ENCODE measurements at places on chromosomes 11 and 22.

DNA sequence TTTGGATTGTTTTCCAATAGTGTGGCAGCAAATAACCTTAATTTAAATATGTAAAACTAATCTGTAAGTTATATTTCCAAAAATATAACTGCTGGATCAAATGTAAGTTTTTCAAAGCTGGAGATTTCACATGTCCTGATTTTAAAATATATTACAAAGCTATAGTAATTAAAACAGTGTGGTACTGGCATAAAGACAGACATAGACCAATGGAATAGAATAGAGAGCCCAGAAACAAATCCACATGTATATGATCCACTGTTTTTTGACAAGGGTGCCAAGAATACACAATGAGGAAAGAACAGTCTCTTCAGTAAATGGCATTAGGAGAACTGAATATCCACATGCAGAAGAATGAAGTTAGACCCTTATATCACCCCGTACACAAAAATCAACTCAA, 4.0 kb downstream of the OR4X2 start:
- DNase-seq = no peak

GRCh38 chr22:36424901-36425579, 37.3 kb upstream of the MYH9 start:
- no peak for DNase-seq

- DNase-seq = no peak
Observed at GRCh38 chr11:115180272-115180671, 323.9 kb downstream of the CADM1 start.

GRCh38 chr11:34585304-34585734, 35.6 kb upstream of the EHF start:
- no peak for DNase-seq

DNA sequence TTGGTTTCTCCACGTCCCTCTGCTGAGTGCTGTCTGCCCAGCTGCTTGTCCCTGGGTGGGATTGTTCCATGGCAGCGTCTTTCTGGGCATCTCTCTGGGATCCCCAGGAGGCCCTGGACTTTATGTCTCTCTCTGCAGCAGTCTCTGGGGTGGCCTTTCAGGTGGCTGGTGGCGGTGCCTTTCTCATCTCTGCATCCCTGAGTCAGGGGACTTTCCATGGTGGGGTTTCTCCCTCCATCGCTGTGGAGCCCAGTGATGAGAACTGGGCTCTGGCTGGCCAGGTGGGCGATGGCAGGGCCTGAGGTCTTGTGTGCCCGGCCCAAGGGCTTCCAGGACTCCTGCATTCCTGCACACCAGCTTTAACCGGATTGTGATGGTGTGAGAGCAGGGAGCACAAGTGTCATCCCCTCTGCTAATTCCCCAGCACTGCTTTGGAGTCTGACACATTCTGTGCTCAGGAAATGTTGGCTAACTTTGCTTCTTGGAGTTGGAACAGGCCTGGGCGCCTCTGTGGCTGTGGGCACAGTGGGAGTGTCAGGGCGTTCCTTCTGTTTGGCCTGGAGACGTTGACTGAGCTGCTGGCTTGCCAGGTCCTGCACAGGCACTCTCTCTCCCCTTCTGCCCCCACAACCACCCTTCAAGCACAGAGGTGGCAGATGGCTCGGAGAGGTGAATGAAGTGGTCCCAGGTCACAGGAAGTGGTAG, 27.9 kb downstream of the FAM83F start:
- no peak for DNase-seq

DNA sequence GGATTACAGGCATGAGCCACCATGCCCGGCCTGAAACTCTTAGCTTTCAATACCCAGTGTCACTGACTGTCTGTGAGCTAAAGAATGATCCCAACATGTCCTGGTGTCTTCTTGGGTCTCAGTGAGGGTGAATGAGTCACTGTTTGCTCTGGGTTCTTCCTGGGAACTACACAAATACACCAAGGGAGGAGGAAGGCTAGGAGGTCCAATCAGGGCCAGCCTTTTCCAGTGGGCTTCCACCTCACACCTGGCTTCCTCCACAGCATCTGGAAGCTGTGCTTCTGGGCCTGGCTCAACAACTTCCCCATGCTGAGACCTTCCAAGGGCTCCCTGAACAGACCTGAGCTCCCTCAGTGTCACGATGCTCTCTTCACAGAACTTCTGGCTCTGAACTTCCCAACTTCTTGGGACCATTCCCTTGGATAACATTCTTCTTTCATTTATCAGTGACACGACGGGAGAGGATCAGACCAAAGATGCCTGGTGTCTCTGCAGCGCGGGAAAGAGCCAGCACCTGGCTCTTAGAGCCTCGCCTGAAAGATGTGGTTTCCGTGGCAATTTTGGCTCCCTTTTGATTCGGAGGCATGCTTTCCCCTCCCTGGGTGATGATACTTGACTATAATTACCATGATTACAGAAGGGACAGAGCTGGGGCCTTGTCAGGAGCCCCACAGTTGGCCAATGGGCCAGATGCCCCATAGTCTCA, 22.3 kb upstream of the CHRM4 start:
- no peak for DNase-seq

GRCh38 chr11:118095493-118095892, 8.7 kb upstream of the SMIM35 start:
- no peak for DNase-seq

GRCh38 chr22:48627203-48627602, 1200.5 kb downstream of the BRD1 start:
- no peak for DNase-seq

GRCh38 chr22:44752285-44753188, at the start of gene ARHGAP8:
ARHGAP8 (plus strand) TSS chr22:44752575; CDS start chr22:44786528, 33,953 bp downstream.
- no peak for DNase-seq

DNA sequence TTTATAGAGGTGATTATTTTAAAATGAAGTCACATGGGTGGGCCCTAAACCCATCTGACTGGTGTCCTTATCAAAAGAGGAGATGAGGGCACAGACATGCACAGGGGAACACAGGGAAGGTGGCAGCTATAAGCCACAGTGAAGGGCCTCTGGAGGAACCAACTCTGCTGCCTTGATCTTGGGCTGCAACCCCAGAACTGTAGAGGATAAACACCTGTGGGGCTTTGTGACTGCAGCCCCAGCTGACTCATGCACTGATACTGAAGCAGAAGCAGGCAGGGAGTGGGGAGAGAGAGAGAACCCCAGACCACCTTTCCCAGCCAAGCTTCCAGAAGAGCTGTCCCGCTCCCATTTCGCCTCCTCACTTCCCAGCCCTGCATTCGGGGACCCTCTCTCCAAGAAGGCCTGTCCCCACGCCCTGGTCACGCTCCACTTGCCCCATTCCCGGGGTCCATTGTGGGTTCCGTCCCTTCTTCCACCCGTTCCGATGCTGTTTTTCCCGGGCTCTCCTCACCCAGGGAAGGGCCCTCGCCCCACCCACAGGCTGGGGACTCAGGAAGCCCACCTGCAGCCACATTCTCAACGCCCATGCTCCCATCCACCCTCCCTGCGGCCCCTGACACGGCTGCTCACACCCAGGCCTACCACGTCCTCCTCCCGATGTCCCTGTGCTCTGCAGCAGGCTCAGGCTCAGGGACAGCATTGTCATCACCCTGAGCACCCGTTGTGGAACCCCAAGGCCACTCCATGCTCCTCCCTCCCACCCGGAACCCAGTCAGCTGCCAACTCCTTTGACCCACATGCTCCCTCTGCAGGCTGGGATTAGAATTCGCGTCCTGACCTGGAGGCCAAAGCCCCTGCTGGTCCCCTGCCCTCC, 90.8 kb upstream of the SHANK2 start:
- DNase-seq = peak; percentile 23

- no peak for DNase-seq
Observed at GRCh38 chr11:74925281-74925680, 23.6 kb downstream of the XRRA1 start.

GRCh38 chr11:128905345-128906184, 14.4 kb downstream of the KCNJ5 start:
- DNase-seq = peak; percentile 40

- no peak for DNase-seq
Observed at GRCh38 chr11:15169815-15170551, 55.3 kb downstream of the INSC start.

GRCh38 chr11:69075421-69076128, 26.8 kb downstream of the TPCN2 start:
- DNase-seq = no peak

GRCh38 chr22:44538051-44538450, 40.0 kb upstream of the RTL6 start:
- DNase-seq = no peak

DNA sequence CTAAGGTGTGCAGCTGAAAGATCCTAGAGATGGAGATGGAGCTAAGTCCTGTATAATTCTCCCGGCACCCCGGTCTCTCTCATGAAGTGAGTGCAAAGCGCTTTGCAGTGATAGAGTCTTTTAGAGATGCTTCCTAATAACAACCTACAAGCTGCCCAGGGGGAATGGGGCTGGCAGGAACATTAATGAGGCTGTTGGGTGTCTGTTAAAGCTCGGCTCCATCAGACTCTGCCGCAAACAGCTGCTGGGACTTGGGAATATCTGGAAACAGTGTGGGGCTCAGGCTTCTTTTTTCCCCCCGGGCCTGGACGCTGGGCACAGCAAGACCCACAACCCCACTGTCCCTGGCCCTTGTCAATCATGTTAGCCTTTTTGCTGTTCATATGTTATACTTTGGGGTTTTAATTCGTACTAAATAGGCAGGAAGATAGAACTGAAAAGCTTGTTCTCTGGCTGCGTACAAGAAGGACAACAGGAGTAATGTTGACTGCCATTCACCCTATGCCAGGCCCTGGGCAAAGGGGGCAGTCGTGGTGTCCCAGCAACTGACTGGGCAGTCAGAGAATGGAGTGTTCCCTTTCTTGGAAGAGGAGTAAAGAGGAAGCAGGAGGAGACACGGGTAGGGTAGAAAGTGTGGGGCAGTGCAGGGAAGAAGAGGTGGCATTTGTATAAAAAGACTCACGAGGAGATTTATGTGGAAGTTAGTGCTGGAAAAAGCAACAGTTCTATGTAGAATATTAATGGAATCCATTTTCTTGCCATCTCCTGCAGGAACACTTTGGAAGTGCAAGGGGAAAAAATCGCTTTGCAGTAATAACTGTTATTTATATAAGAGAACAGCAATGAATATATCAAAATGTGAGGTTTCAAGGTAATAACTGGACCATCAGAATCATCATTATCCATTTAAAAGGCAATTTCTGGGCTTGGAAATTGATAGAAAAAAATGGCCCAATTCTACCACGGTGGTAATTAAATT, 232.8 kb downstream of the GRIK4 start:
- DNase-seq = no peak

DNA sequence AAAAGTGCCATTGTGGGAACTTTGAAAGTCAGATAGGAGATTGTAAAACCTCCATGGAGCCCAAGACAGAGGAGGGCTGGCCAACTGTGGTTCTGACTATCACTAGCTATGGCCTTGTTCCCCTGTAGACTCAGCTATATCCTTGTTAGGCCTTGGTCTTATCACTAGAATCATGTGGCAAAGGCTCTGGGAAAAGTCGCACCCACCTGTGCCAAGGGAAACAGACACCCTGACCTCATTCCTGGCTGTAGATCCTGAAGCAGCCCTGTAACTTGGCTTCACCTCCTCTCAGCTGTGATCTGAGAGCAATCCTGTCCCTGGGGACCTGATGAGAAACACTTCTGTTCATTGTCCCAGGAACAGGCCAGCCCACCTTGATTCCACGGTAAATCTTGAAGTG, 566.2 kb downstream of the TMEM135 start:
- no peak for DNase-seq
